ENCODE measurements at places on chromosomes 1 and 21. TPM values are rescaled to one million over a fixed set of nuclear protein-coding genes. Genes with fewer than 3 reads are reported as not detected.

GRCh38 chr1:78619803-78620579 is at the start of gene IFI44L:
Gene IFI44L, plus strand, starts transcription at chr1:78620448. Its CDS starts 7,468 bp downstream, at chr1:78627916.
- no peaks in the 10 kb centered on the region for H3K36me3 ChIP-seq
- H3K4me3 ChIP-seq: peak within 1 kb of the TSS; percentile 51
- peak; percentile 61 for DNase-seq
- H3K27ac ChIP-seq: peak within 1 kb of the TSS; percentile 26
- no peaks in the 10 kb centered on the region for H3K27me3 ChIP-seq

GRCh38 chr1:26537951-26538352 is 8.4 kb downstream of the RPS6KA1 start:
- no peak overlapping the region for H3K4me3 ChIP-seq
- H3K36me3 ChIP-seq: no peaks in the 10 kb centered on the region
- H3K27ac ChIP-seq: no peak overlapping the region
- H3K4me1 ChIP-seq: no peaks in the 10 kb centered on the region

DNA sequence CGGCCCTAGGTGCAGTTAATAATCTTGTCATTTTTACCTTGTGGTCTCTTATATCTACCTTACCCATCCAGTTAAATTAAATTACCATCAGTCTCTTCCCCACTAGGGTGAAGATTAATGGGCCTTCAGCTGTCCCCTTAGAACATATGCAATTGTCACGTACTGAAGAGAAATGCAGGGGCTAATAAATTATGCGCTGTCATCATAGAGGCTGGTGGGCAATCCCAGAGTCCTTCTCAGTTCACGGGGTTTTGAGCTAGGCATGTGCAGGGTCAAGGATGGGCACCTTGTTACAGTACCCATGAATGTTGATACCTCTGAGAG is 35.8 kb downstream of the HLX start:
- H3K4me3 ChIP-seq: no peak overlapping the region
- no peak overlapping the region for H3K27ac ChIP-seq
- no peaks in the 10 kb centered on the region for H3K4me1 ChIP-seq
- H3K27me3 ChIP-seq: no peaks in the 10 kb centered on the region
- DNase-seq: no peak

Gene KRTAP19-1
- not detected for total RNA-seq

GRCh38 chr1:51328279-51328678 is 2.1 kb downstream of the TTC39A start:
- no peaks in the 10 kb centered on the region for H3K36me3 ChIP-seq
- H3K4me3 ChIP-seq: no peak overlapping the region
- H3K27me3 ChIP-seq: no peaks in the 10 kb centered on the region
- H3K27ac ChIP-seq: no peak overlapping the region
- DNase-seq: peak; percentile 34
- H3K4me1 ChIP-seq: peaks cover 20% of the 10 kb centered on the region

- peak overlapping the region; percentile 67 for H3K4me3 ChIP-seq
- no peaks in the 10 kb centered on the region for H3K27me3 ChIP-seq
- peaks cover 16% of the 10 kb centered on the region for H3K4me1 ChIP-seq
- DNase-seq: no peak
Measured at GRCh38 chr1:87683196-87683956, 354.7 kb downstream of the LMO4 start.
